ENCODE measurements at places on chromosomes 3 and 15.

GRCh38 chr3:106183762-106184391 is 315.1 kb upstream of the CBLB start:
- peak; percentile 82 for DNase-seq

- DNase-seq = no peak
Observed at GRCh38 chr15:88987591-88987933, 74.4 kb upstream of the MFGE8 start.

GRCh38 chr3:113660458-113660857 is 36.0 kb downstream of the USF3 start:
- DNase-seq = no peak

- DNase-seq = peak; percentile 89
Observed at GRCh38 chr15:88649286-88649733, 10.5 kb downstream of the ISG20 start.

DNA sequence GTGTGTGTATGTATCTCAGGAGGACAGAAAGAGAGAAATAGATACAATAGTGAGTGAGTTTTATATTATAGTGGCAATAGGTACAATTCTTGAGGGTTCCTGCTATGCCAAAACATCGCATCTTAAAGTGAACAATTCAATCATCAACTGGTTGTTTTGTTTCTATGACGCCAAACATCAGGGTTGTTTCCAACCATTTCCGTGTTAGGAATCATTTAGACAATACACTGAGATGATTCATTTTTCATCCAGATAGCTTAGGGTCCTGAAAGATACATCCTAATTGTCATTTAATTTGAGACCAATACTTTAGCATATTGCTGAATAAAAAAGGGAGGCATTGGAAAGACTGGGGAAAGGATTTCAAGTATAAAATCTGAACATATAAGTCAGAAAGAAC is 472.2 kb downstream of the MCTP2 start:
- no peak for DNase-seq

GRCh38 chr15:60590935-60591495 is 112.1 kb upstream of the ICE2 start:
- no peak for DNase-seq

DNA sequence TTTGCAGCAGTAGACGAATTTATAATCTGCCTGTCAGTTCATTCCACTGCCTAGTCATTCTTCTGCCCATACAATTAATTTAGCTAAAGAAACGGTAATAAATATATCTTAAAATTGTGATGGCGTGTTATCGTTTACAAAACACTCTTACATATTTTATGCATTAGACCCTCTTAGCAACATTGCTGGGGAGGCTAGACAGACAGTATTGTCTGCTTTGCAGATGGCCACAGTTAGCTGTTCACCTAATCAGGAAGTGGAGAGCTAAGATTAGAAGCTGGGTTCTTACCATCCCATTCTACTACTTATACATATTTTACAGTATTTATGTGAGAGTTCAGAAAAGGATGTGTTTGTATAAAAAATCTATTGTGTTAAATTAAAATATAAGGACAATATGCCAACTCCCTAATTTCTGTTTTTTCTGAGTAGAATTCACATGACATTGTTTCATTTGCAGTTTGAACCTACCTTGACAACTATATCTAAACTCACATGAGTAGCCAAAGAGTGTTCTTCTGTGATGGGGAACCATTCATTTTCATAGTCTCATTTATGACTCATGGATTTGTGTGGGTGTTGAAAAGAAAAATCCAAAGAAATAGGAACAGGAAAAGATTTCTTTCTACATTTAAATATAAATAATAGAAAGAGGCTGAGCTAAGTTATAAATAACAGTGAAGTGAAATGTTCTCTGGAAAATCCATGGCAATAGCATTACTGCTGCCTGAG is 41.7 kb upstream of the C3orf80 start:
- DNase-seq = no peak

GRCh38 chr15:59140422-59141226 is 35.7 kb downstream of the CCNB2 start:
- DNase-seq = peak; percentile 3

GRCh38 chr3:10757821-10758130 is 58.3 kb upstream of the SLC6A11 start:
- peak; percentile 90 for DNase-seq

GRCh38 chr3:136281966-136282520 is 31.9 kb downstream of the PCCB start:
- no peak for DNase-seq

DNA sequence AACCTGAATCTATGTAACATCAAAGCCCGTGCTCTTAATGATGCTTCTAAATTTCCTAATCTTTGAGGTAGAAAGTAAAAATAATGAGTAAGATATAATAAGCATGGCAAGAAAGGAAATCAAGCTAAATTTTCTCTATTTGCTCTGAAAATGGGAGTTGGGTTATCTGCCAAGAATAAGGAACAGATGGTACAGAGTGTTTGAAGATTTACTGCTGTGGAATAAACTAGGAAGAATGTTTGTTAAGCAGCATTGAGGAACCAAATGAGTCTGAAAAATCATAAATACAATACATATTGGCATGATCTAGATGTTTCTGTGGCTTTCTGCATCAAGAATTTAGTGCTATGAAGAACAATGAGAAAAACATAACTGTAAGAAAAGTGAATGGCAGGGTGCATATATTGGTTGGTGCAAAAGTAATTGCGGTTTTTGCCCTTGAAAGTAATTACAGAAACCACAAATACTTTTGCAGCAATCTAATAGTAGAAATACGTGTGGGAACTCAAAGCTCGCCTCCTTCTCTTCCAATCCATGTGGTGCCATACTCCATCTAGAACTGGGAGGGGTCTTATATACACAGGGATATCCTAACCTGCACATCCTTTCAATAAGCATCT is 87.6 kb downstream of the SUCNR1 start:
- DNase-seq = no peak

- peak; percentile 22 for DNase-seq
Observed at GRCh38 chr3:140972833-140973232, 31.2 kb downstream of the SLC25A36 start.

DNA sequence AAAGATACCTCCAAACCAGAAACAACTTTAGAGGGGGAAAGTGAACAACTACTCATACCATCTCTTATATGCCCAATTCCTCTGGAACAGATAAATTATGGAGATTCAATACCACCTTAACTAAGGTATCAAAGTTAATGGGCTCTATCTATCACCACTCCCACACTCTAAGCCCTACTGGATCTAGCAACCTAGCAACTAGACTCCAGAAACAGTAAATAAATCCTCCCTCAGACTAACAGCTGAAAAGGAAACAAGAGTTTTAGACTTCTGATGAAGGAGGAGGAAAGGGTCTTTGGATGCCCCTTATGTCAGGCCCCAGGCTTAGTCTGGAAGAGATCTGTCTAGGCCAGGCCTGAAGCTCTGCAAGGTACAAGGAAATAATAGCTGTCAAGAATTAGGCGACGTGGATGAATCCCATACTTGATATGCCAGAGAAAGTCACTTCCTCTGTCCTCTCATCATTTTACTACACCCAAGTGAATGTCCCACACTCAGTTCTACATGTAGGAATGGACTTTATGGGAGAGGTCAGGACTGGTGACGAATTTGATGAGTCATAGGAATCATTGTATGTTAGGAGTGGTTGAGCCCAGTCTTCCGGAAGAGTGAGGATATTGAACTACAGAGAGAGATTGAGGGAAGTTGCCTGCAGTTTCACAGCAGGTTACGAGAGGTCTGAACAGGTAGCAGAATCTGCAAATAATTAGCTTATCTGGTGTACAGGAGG is 113.8 kb downstream of the AKAP13 start:
- DNase-seq = peak; percentile 95

- DNase-seq = no peak
Observed at GRCh38 chr3:30684356-30684755, 78.0 kb downstream of the TGFBR2 start.

GRCh38 chr15:45903283-45903682 is 268.5 kb downstream of the SQOR start:
- no peak for DNase-seq

GRCh38 chr15:100099976-100100375 is 241.8 kb downstream of the ADAMTS17 start:
- DNase-seq = no peak

DNA sequence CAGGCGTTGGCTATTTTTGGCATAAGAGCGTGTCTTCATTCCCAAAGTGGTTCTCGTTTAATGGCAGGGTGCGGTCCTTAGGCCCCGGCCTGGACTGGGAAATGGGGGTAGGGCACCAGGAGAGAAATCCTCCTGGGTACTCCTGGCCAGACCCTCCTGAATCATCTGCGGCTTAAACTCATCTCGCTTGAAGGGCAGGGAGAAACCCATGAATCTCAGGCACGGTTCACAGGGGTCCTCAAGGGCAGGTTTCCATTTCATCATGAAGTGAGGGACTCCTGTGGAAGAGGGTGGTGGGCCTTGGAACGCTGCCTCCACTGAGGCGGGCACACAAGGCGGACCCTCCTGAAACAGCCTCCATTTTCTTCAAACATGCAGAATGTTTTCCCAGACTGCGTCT is 48.4 kb downstream of the KLF13 start:
- DNase-seq = no peak

DNA sequence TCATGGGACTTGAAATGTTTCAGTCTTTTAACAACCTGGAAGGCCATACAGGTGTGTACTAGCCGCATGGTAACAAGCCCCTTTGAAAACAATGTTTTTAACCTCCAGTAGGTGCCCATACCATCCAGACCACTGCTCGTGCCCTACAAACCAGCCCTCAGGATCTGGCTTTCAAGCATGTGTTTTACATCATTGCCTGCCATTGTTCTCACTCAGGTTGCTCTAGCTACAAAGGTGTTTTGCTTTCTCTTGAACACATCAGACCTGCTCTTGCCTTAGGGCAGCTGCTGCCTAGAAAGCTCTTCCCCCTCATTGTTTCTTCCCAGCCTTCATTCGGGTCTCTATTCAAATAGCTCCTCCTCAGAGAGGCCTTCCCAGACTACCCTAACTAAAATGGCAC is 32.3 kb upstream of the MAP3K13 start:
- no peak for DNase-seq

GRCh38 chr15:58332676-58333400 is 99.0 kb upstream of the LIPC start:
- peak; percentile 85 for DNase-seq

- DNase-seq = no peak
Observed at GRCh38 chr3:30628901-30629590, 22.6 kb downstream of the TGFBR2 start.

DNA sequence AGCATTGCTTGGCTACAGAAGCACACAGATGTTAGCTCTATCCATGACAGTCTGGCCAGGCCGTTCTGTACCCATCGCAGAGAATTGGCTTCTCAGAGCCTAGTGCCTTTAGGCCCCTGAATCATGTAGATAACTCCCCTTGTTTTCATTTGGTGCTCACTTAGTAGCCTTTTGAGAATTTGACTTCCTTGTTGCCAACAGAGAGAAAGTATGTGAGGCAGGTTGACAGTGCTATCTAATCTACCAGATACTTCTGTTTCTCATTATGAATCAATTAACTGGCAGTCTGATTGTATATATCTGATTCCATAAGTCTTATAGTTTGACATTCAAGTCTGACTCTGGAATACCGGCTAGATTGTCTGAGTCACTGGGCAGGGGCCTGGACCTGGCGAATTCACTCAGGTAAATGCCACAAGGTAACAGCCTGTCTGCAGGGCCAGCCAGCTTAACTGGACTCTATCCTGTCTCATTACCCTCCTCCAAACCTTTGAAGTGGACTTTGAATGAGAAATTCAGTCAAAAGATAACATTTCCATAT is 160.2 kb downstream of the GHSR start:
- DNase-seq = no peak

DNA sequence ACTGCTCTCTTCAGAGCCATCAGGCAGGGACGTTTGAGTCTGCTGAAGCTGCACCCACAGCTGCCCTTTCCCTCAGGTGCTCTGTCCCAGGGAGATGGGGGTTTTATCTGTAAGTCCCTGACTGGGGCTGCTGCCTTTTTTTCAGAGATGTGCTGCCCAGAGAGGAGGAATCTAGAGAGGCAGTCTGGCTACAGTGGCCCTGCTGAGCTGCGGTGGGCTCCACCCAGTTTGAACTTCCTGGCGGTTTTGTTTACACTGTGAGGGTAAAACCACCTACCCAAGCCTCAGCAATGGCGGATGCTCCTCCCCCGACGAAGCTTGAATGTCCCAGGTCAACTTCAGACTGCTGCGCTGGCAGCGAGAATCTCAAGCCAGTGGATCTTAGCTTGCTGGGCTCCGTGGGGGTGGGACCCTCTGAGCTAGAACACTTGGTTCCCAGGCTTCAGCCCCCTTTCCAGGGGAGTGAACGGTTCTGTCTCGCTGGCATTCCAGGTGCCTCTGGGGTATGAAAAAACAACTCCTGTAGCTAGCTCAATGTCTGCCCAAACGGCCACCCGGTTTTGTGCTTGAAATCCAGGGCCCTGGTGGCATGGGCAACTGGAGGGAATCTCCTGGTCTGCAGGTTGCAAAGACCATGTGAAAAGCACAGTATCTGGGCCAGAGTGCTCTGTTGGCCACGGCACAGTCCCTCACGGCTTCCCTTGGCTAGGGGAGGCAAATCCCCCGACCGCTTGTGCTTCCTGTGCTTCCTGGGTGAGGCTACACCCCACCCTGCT is 21.1 kb upstream of the ST6GAL1 start:
- DNase-seq = no peak

DNA sequence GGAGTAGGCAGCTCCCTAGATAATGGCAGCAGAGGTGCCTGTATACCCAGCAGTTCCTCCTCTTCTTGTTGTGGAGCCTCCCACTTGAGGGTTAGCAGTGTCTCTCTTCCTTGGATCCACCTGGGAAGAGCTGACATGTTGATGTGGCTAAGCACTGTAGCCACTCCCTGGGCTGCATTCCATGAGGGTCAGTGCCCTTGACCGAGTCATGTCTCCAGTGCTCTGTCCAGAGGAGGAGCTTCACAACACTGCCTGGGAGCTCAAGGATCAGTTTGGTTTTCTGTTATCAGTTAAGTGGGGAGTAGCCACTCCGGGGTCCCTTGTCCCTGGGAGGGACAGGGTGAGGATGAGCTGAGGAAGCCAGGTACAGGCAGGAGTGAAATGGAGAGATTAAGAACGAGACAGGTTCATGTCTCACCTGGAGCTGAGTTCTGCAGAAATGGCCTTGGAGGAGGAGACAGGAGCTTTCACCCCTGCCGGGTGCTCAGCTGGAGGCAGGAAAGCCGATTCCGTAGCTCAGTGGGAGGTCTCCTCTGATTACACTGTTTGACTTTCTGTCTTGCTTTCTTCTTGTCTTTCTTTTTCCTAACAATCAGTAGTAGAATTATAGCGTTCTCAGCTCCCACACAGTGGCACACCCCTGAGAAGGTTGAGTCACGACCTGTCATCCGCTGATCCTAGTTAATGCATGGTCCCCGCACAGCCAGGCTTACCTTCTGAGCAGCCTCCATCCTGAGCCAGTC is 57.9 kb upstream of the SEC22A start:
- no peak for DNase-seq
